WTC11 (cell line): ENCODE measurements at places on chromosomes 3 and 15.

- H3K27ac ChIP-seq, result peak overlapping the region; percentile 60
- no peak for DNase-seq
- no peaks in the 10 kb centered on the region for H3K27me3 ChIP-seq
- no peak overlapping the region for H3K4me3 ChIP-seq
- H3K36me3 ChIP-seq, result peaks cover 27% of the 10 kb centered on the region
These were observed 94.9 kb downstream of the ST6GAL1 start for GRCh38 chr3:187025254-187025655.

DNA sequence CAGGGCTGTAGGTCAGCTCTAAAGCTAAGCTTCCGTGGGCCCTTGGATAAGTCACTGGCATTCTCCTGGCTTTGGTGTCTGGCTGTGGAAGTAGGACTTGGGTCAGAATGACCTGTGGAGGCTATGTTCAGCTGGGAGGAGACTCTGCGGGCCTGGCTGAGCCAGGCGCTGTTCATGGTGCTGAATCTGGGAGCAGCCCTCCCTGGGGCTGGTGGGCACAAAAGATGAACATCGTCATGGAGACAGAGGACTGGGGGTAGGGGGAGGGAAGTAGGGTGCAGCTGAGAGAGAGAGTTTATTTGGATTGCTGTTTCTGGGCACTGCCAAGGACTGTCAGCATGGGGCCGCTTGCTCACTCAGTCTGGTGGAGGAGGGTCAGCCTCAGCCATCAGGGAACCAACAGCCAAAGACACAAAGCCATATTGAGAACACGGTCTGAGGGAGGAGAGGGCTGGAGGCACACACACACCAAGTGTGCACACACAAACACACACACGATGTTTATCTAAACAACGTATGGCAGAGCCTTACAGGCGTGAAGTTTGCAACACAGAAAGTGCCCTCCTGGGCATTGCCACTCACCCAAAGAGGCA, 120.7 kb upstream of the LINGO1 start:
- no peak overlapping the region for H3K4me3 ChIP-seq
- H3K4me1 ChIP-seq, result peaks cover 8% of the 10 kb centered on the region
- DNase-seq, result peak; percentile 80
- H3K27ac ChIP-seq, result no peak overlapping the region
- peaks cover 39% of the 10 kb centered on the region for H3K27me3 ChIP-seq
- no peaks in the 10 kb centered on the region for H3K36me3 ChIP-seq

DNA sequence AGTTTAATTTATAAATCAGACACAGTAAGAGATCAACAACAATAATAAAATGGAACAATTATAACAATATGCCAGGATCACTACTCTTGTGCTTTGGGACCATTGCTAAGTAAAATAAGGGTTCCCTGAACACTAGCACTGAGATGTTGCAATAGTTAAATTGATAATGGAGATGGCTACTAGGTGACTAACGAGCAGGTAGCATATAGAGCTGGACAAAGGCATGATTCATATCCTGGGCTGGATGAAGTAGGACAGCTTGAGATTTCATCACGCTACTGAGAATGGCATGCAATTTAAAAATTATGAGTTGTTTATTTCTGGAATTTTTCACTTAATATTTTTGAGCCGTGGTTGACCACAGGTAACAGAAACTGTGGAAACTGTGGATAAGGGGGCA, 20.7 kb upstream of the MYZAP start:
- no peak for DNase-seq
- peaks cover 13% of the 10 kb centered on the region for H3K4me1 ChIP-seq
- no peaks in the 10 kb centered on the region for H3K27me3 ChIP-seq
- H3K27ac ChIP-seq, result no peak overlapping the region

- H3K27me3 ChIP-seq, result no peaks in the 10 kb centered on the region; the same call in 1 of the 2 replicates
- peaks cover 15% of the 10 kb centered on the region for H3K4me1 ChIP-seq
- peaks cover 9% of the 10 kb centered on the region for H3K36me3 ChIP-seq
- no peak overlapping the region for H3K27ac ChIP-seq
- DNase-seq, result no peak
These were observed 871.8 kb downstream of the OTOL1 start for GRCh38 chr3:162368417-162368816.

- H3K27ac ChIP-seq, result no peak overlapping the region
- DNase-seq, result no peak
- H3K4me1 ChIP-seq, result peaks cover 1% of the 10 kb centered on the region
- H3K27me3 ChIP-seq, result no peaks in the 10 kb centered on the region
- H3K4me3 ChIP-seq, result no peak overlapping the region
These were observed 442.9 kb downstream of the ERC2 start for GRCh38 chr3:56025326-56025725.

DNA sequence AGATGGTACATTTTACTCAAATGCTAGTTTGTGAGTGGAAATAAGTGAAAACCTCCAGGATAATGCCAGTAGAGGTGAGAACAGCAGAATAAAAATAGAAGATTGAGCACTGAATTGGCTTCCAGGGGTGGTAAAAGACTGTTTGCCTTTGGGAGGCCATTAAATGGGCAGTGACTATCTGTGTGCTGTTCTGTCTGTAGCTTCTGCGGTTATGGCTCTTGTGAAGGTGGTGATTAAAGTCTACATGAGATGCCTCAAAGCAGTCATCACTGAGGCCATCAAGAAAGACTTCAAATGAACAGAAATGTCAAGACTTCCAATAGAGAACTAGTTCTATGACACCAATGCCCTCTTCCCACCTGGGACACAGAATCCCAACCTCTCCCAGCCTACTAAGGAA, 108.8 kb downstream of the EFHB start:
- no peaks in the 10 kb centered on the region; the same call in 1 of the 2 replicates for H3K36me3 ChIP-seq
- no peak overlapping the region for H3K4me3 ChIP-seq
- no peak for DNase-seq
- H3K4me1 ChIP-seq, result no peaks in the 10 kb centered on the region
- no peak overlapping the region for H3K27ac ChIP-seq
- no peaks in the 10 kb centered on the region for H3K27me3 ChIP-seq

DNA sequence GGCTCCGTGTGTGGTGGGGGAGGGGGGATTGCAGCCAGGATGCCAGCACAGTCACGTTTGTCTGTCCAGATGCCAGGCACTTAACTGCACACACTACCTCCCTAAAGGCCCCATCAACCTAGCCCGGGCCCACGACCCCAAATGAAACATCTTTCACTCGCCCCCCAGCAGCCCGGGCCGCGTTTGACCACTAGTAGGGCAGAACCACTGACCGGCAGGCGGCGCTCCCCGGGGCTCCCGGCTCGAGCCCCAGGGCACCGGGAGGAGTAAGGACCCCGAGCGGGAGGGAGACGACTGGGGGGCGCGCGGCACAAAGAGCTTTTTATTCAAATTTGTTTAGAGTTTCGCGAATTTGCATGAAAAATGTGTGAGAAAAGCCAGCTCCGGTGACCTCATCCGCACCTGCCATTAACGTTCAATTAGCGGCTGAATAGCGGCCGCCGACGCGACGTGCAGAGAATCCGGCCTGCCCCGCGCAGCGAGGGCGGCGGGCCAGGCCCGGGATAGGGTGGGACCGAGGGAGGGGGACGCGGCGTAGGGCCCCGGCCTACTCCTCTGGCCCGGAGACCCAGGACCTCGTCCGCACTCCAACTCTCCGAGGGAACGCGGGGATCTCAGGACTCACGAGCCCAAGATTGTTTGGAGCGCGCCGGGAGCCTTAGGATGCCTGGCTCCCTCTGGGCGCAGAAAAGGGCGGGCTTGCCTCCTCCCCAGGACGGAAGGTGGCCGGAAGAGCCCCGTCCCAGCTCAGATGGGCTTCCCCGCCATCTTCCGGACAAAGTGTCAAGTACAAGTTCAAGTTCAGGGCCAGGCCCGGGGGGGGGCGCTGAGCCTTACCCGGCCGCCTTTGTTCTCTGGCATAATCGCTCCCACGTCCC, 64.9 kb upstream of the POLG start:
- no peak overlapping the region for H3K27ac ChIP-seq
- H3K4me1 ChIP-seq, result peaks cover 38% of the 10 kb centered on the region
- peak overlapping the region; percentile 63 for H3K4me3 ChIP-seq
- peaks cover 99% of the 10 kb centered on the region for H3K27me3 ChIP-seq

DNA sequence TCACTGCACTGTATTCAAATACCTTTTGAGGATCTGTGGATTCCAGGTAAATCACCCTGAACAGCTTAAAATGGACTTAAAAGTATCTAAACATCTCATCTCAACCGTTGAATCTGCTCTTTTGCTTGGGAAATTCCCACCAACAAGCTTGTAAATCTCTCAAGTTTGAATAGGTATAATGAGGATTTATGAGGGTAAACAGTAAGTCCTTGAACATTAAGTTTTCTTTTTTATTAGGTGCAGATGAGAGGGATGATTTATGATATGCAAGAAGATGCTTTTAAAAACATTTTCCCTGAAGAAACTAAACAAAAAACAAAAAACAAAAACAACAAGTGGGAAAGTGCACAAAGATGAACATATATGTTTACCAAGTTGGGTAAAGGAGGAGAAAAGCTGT, 290.6 kb downstream of the ROBO1 start:
- DNase-seq, result no peak
- no peak overlapping the region for H3K27ac ChIP-seq
- H3K27me3 ChIP-seq, result no peaks in the 10 kb centered on the region
- H3K36me3 ChIP-seq, result no peaks in the 10 kb centered on the region
- peaks cover 7% of the 10 kb centered on the region; the same call in 1 of the 2 replicates for H3K4me1 ChIP-seq
- H3K4me3 ChIP-seq, result no peak overlapping the region

DNA sequence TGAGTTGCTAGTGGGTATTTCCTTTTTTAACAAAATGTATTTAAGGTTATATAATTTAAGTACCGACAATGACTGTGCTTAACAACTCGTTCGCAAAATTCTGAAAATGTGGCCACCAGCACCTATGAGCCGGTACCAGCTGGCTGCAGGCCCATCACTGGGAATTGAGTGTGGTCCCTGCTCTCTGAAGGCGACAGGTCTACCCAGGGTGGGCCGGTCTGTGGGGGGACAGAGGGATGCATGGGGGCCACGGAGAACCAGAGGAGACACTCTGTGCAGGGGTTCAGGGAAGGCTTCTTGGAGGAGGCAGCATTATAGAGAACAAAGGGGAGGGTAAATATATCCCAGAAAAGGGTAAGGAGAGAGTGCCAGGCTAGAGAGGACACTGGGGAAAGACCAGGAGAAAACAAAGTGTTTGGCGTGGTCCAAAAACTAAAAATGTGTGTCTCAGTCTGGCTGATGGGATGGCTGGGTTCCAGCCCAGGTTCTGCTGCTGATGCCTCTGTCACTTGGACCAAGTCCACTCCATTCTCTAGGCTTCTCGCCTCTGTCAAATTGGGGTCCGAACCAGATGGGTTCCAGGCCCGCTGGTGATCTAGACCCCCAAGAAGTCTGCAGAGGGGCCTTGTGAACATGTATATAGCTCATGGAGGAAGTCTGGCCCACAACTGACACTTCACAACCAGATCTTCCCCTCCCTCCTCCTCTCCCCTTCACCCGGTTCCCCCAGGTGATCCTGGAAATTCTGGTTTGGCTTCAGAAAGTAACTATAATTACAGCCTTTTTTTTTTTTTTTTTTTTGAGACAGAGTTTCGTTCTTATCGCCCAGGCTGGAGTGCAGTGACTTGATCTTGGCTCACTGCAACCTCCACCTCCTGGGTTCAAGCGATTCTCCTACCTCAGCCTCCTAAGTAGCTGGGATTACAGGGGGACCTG, 10.7 kb upstream of the CYP11A1 start:
- no peaks in the 10 kb centered on the region; the same call in 1 of the 2 replicates for H3K27me3 ChIP-seq
- no peak overlapping the region for H3K27ac ChIP-seq
- peaks cover 15% of the 10 kb centered on the region for H3K4me1 ChIP-seq
- H3K4me3 ChIP-seq, result no peak overlapping the region

GRCh38 chr3:145904138-145904537, 256.8 kb downstream of the PLOD2 start:
- no peak overlapping the region for H3K27ac ChIP-seq
- no peak for DNase-seq

DNA sequence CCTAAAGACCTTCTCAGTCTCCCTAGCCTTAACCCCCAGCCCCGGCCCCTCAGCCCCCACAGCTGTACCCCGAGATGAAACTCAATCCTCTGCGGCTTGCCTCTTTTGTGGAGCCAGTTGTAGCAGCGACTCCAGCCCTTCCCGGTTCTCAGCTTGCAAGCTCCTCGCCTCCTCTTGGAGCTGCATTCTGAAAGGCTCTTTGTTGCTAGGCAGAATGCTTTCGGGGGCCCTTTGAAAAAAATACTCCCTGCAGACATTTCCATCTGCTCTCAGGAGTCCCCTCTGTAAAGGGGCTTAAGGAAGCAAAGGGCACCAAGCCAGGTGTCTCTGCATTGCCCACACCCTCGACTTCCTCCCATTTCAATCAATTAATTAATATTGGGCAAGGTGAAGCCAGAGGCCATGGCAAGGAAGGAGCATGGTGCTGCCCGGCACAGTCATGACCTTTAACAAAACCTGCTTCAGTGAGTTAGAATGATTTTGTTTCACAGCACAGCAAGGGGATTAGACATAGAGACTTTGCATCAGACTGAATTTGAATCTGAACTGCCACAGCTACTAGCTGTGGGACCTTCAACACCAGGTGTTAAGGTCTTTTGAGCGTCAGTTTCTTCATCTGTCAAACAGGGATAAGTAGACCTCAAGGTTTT, 65.5 kb downstream of the SRGAP3 start:
- DNase-seq, result peak; percentile 63
- no peaks in the 10 kb centered on the region for H3K36me3 ChIP-seq
- H3K4me1 ChIP-seq, result peaks cover 30% of the 10 kb centered on the region

DNA sequence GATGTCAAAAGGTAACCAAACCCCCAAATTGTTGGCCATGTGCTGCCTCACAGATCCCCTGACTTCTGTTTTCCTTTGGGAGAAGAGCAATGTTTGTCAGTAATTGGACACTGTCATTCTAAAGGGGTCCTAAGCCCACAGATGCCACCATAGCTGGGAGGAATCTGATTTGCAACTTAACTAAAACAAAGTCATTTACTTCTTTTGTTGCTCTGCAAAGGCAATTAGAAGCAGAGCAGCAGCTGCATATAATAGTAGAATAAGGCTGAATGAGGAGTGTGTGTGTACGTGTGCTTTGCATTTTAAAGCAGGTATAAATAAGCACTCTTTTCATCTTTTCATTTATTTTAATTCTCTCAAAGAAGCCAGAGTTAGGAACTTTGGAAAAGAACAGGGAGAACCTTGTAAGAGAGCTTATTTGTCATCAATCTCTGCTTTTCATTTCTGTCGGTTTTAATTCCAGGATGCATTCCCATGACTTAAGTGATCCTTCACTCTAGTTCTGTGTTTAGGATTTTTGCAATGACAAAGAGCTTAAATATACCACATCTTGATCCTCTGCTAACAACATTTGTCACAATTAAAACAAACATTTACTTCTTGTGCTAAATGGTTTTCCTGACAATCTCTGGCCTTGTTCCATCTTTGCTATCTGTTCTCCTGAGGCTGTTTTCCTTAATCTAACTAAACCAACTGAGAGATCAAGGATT, 530.2 kb upstream of the CBLB start:
- peaks cover 41% of the 10 kb centered on the region for H3K4me1 ChIP-seq
- no peak for DNase-seq
- no peaks in the 10 kb centered on the region for H3K36me3 ChIP-seq
- H3K27ac ChIP-seq, result no peak overlapping the region
- H3K27me3 ChIP-seq, result no peaks in the 10 kb centered on the region
- no peak overlapping the region for H3K4me3 ChIP-seq

GRCh38 chr3:37855363-37855970, 6.2 kb upstream of the CTDSPL start:
- peaks cover 5% of the 10 kb centered on the region; the same call in 1 of the 2 replicates for H3K36me3 ChIP-seq
- peak; percentile 89 for DNase-seq
- no peak overlapping the region for H3K4me3 ChIP-seq
- peaks cover 19% of the 10 kb centered on the region for H3K27me3 ChIP-seq
- no peak overlapping the region for H3K27ac ChIP-seq
